T follicular helper cell (primary cell): ENCODE measurements at places on chromosomes 16 and 17.

DNA sequence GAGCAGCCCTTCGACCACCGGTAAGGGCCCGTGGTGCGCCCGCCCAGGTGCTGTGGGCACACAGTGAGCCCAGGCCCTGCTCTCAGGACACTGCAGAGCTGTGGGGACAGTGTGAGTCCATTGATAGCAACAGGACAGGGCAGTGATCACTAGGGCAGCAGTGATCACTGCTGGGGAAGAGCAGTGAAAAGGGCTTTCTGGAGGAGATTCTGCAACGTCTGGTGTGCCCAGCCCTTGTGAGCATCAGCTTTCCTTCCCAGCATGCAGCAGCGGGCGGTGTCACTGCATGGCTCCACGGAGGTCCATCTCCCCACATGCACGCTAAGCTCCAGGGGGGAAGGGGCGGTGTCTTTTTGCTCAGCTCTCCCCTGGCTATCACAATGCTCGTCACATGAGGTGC is 32.1 kb downstream of the MAP1LC3B start:
- no peak for DNase-seq

DNA sequence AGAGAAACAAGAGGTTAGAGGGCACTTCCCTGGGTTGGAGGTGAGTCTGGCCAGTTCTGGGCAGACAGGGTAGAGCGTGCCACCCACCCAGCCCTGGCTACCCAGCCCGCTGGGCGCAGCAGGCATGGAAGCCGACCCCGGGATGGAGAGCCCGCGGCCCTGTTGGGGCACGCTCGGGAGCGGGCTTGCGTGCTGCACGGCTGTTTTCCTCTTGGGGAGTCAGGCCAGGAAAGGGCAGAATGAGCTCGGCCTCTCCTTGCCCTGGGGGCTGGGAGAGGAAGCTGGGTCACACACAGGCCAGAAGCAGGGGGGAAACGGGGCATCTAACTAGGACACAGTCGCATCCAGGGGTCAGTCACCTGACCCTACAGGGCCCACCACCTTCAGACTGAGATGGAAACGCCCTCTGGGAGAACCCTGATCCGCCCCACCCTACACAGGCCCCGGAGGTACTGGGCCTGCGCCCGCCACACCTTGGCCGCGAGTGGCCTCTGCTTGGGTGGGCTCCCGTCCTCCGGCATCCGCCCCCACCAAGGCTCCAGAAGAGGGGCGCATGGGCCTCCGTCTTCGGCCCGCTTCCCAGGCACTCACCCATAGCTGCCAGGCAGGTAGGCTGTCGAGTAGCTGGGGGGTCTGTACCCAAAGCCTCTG is 1.2 kb downstream of the SOX15 start:
- no peak for DNase-seq

DNA sequence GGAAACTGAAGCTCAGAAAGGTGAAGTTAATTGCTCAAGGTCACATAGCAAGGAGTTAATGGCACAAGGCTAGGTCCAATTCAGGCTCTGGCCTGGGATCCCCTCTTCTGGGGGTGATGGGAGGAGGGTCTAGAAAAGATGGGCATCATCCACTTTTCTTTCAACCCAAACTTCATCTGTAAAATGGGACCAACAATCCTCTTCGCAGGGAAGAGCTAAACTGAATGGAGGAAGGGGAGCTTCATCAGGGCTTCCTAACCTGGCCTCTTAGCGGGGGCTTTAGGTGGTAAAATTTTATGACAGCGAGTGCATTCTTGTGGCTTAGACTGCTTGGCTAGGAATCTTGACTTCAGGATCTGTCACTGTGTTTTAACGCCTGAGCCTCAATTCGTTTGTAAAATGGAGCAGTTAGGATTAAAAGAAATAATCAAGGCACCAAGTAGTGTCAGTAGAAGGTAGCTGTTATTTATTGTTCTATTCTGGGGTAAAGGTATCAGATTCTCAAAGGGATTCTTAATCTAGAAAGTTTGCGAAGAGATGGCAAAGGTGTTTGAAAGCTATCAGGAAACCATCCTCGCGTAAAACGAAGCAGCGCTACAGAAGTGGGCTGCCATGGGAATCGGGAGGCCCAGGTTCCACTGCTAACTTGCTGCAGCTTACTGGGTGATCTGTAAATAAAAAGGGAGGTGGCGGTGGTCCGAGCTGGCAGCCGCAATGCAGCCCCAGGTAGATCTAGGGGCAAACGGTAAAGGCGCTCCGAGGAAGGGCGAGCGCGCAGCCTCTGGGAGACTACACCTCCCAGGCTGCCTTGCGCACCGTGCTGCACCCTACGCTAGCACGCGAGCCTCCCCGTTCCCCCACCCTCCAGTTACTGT is 1.5 kb upstream of the SRCAP start:
- DNase-seq = no peak

DNA sequence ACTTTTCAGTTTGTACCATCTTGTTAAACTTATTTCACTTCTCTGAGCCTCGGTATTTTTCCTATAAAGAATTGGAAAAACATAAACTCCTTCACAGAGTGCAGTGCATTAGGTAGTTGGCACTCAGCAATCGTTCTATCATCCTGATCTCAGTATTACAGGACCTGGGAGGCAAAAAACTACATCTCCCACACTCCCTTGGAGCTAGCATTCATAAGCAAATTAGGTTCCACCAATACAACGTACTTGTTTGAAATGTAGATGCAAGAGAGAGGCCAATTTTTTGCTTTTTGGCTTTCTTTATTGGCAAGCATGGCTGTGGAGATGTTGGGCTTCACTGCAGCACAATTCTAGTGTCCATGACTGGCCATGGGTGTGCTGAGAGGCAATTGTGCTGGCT is 285.2 kb downstream of the CA10 start:
- DNase-seq = no peak

- DNase-seq = no peak
Measured at GRCh38 chr17:52368886-52369285, 210.4 kb upstream of the CA10 start.
